ENCODE measurements at places on chromosomes 7 and 10. TPM values are rescaled to one million over a fixed set of nuclear protein-coding genes. Genes with fewer than 3 reads are reported as not detected.

Gene DNAJC12
- total RNA-seq = 5.4 TPM

Gene MCMBP
- 26.5 TPM for total RNA-seq

Gene GPR26
- total RNA-seq = not detected

Gene IFIT1B
- not detected for total RNA-seq

DNA sequence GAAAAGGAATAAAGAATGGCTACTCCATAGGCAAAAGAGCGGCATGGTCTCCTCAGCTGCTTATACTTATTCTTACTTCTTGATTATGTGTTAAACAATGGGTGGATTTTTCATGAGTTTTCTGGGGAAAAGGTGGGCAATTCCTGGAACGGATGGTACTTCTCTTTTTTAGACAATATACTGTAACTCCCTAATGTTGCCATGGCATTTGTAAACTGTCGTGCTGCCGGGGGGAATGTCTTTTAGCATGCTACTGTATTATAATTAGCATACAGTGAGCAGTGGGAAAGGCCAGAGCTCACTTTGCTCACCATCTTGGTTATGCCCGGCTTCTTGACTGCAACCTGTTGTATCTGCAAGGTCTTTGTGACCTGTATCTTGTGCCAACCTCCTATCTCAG lies 372.1 kb upstream of the AKR1E2 start:
- DNase-seq = no peak

GRCh38 chr10:31345886-31346285 lies 26.9 kb downstream of the ZEB1 start:
- no peak for DNase-seq

DNA sequence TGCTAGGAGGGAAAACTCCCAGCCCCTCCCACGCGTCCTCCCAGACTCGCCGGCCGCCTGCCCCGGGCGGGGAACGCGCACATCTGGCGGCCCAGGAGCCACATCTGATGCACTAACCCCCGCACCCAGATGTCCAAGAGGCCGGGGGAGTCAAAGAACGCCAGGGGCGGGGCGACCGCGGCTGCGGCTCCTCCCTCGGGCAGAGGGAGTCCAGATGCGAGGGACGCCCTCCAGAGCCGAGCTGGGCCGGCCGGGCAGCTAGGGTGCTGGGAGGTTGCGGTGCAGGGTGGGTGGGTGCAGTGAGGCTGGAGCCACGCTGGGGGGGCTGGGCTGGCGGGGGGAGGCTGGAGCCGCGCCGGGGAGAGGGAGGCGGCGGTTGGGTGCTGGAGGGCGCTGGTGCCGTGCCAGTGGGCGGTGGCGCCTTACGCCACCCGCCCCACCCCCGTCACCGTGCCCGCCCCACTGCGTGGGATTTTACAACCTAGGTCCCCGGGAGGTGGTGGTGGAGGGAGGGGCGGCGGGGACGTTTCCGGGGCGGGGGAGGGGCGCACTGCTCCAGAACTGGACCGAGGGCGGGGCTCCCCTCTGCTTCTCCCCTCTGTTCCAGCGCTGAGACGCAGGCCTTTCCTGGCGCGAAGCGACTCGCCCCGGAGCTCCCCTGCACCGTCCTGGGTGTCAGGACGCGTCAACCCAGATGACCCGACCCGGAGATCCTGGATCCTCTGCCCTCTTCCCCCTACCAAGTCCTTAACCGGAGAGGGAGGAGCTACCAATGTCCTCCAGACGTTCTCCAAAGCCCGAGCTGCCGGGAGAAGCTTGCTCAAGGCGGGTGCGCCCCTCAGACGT lies 109.1 kb downstream of the REEP3 start:
- peak; percentile 93 for DNase-seq

DNA sequence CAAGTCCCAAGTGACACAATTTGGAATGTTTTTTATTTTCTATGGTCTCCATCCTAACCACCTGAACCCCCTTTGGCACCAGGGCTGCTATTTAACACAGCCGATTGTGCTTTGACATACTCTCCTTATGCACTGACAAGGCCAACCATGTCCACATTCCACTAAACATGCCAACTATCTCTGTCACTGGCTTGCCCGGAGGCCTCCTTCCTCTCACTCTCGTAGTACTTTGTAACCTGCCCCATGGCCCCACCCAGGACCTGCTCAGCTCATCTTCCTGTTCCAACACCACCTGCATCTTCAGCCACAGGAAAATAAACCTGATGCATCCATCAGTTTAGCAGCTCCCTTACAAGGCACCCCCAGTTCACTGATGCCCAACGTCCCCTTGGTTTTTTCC lies 63.1 kb downstream of the GPAM start:
- DNase-seq = no peak

DNA sequence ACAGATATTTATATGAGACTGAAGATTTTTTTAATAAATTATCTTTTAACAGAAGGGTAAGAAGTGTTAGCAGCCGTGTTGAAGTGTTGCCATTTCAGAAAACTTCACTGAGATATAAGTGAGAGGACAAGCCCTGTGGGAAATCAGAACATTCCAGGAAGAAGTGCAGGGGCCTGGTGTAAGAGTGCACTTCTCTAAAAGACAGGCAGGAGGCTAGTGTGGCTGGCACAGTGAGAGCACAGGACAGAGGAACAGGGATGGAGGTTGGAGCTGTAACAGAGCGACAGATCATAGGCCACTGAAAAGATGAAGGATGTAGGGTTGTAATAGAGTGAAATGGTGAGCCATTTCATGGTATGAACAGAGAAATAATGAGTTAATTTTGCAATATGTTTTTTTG lies 608.9 kb downstream of the SORCS1 start:
- no peak for DNase-seq

DNA sequence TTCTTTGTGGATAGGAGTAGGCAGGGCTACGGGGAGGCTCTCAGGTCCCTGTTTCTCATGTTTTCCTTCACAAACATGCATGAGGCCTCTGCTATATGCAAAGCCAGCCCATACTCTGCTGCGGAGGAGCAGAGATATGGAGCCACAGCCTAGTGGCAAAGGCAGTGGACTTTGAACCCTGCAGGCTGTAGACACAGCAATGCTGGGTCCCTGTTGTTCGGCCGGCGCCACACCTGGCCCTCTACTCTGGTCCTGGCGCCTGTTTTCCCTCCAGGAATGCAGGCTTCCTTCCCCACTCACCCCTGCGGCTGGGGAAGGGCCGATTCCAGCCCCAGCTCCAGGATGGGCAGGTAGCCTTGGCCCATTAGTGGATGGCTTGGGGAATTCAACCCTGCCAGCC lies 11.5 kb downstream of the CLRN3 start:
- DNase-seq = no peak

DNA sequence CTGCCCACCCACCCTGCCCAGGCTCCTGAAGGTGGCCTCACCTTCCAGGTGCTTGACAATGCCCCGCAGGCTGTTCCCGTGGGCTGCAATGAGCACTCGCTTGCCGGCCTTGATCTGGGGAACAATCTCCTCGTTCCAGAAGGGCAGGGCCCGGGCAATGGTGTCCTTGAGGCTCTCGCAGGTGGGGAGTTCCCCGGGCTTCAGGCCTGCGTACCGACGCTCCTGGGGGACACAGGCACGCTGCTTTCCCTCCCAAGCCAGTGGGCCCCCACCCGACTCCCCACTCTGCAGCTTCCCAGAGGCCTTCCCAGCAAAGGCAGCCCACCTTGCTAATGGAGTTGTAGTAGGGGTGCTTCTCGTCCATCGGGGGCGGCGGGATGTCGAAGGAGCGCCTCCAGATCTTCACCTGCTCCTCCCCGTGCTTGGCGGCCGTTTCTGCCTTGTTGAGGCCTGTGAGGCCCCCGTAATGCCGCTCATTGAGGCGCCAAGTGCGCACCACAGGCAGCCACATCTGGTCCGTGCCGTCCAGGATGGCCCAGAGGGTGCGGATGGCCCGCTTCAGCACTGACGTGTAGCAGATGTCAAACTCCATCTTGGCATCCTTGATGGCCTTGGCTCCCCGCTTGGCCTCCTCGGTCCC lies 456 bp downstream of the PGAM2 start:
- DNase-seq = no peak

DNA sequence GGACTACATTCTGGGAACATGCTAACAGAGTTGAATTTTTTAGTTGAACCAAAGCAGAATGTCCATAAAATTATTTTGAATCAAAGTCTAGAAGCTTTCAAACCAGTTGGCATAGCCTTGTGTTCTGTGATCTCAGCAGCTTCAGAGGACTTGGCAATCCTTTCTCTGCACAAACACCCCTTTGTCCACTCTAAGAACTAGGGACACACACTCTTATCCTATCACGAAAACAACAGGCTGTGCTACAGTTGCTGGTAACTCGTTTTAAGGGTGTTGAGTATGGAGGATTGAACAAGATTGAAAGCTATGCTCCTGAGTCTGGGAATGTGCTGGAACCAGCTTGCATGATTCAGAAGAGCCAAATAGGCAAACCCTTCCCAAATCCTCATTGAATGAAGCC lies 76.4 kb upstream of the PRSS58 start:
- no peak for DNase-seq

- DNase-seq = no peak
Observed at GRCh38 chr10:72049969-72050781, 38.2 kb downstream of the SPOCK2 start.

DNA sequence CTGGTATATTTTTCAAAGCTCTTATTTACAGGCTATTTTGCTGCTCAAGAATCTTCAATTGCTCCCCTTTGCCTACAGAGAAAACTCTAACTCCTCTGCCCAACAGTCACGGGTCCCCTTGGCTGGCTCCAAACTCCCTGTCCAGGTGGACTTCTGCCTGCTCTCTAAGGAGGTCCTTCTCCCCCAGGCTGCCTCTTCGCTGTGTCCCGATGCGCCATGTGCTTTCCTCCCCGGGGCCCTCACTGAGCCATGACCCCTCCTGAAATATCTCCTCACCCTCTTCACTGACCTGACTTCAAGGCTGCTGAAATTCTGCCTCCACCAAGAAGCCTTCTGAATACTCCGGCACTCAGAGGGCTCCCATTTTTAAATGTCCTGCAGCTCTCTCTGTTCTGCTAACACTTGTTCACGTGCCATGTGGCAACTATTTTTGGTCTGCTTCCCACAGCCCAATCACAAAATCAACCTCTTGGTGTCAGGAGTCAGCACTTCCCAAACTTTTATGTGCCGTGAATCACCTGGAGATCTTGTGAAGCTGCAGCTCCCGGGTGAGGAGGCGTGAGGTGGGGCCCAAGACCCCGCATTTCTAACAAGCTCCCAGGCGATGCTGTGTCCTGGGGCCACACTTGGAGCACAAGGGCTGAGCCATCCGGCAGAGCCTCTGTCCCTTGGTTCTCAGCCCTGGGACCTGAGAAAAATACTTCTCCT lies 85.7 kb upstream of the COL13A1 start:
- no peak for DNase-seq

GRCh38 chr7:30406664-30407425 lies 71.7 kb downstream of the NOD1 start:
- no peak for DNase-seq

GRCh38 chr7:30201161-30201666 lies 66.4 kb downstream of the MTURN start:
- DNase-seq = no peak

GRCh38 chr7:39100270-39100669 lies 122.6 kb downstream of the POU6F2 start:
- DNase-seq = no peak

- no peak for DNase-seq
Observed at GRCh38 chr7:8290645-8291308, 28.8 kb upstream of the ICA1 start.
